ENCODE measurements at places on chromosomes 3 and 15.
A peak's percentile ranks its signal among the peaks of the same experiment; 100 is the strongest.

- peak; percentile 63 for DNase-seq
Measured at GRCh38 chr3:16427103-16427965, 86.2 kb downstream of the RFTN1 start.

DNA sequence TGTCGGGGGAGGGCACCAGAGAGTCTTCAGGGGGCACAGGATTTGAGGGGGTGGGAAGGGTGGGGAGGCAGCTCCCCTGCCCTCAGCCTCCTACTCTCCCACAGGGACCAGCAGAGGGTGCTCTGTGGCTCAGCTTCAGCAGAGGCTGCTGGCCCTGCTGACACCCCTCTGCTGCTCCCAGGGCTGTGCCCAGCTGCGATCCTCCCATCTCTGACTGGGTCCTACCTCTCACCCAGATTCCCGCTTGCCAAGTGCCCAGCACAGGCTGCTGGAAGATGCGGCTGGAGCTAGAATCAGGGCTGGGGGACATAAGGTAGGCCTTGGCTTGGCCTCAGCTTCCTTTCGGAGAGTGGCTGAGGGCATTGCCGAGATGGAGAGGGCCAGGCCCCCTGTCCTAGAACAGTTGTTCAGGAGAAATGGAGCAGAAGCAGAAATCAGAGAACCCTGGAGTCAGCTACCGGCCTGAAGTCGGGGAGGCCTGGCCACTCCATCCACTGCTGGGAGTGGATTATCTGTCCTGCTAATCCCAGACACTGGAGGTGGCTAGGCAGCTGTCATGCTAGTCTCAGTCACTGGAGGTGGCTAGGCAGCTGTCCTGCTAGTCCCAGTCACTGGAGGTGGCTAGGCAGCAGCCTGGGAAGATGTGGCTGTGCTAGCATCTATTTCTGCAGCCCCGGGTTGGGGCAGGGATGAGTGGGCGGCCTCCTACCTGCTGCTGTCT is 3.9 kb downstream of the GRM2 start:
- DNase-seq, result no peak

GRCh38 chr15:56857828-56858227 is 60.6 kb upstream of the TCF12 start:
- DNase-seq, result no peak

DNA sequence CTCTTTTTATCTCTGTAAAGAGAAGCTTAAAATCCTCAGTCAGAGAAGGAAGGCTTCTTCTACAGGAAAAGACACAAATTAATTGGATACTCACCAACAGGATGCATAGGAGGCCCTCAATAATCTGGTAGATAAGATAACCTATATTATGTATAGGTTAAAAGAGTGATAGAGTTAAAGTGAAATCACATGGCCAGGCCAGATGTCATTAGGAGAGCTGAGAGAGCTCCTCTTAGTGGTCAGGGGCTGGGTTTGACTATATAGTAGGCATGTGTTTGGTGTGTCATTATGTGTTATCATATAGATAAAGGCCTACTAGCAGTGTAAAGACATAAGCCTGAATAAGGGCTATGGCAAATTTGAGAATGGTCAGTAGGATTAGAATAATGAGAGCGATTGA is 479.3 kb downstream of the EPHA3 start:
- DNase-seq, result no peak

- DNase-seq, result no peak
Measured at GRCh38 chr3:193774272-193774915, 181.4 kb downstream of the OPA1 start.

DNA sequence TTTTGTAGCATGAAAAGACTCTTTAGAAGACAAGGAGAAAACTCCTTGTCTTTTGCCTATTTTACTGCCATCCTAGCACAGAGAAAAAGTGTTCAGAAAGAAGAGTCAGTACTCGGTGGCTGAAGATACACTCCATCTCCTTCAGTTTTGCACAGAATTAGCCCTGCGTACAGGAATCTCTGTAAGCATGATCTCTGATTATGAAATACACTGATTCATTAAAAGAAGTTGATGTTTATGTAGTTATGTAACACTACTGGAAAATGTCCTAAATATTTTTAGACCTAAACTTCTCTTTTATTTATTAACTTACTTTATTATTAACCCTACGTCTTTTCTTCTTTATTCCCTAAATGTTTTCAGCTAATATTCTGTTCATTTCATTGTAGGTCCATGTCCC is 138.4 kb downstream of the LEKR1 start:
- peak; percentile 7 for DNase-seq

- peak; percentile 60 for DNase-seq
Measured at GRCh38 chr3:99747915-99748314, 69.7 kb upstream of the CMSS1 start.

DNA sequence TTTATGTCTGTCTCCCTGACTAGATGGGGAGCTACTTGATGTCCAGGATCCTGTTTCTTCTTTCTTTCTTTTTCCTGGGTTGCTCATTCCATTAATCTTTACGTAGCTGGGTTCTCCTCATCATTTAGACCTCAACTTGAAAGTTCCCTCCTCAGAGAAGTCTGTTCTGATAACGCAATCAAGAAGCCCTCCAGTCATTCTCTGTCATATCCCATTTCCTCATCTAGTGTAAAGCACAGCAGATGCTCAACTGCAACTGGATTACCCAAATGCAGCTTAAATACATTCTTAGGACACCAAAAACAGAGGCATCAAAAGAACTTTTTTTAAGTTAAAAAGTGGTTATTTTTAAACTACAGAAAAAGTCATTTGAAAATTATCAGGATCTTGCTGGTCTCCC is 51.7 kb upstream of the ST3GAL6 start:
- no peak for DNase-seq

- DNase-seq, result no peak
Measured at GRCh38 chr15:65326117-65326526, 21.6 kb downstream of the RNU5B-1 start.

All from bronchial epithelial cell (primary cell).